ENCODE measurements at places on chromosomes 6 and 20.

DNA sequence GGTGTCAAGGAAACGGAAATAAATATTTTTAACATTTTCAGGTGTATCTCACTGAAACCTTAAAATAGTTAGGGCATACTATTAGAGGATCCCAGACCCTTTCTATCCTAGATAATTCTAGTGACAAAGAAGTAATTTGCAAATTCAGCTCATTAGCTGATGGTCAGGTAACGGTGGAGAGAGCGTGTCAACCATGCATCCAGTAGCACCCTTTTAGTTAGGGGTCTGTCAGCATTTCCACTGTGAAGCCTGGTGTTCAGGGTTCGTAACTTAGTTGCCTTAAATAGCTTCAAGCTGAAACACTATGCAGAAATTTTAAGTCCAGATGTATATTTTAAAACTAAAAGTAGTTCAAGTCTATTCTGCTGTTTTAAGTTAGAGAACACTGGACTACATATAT lies 48.5 kb upstream of the SUPT3H start:
- DNase-seq, result no peak

DNA sequence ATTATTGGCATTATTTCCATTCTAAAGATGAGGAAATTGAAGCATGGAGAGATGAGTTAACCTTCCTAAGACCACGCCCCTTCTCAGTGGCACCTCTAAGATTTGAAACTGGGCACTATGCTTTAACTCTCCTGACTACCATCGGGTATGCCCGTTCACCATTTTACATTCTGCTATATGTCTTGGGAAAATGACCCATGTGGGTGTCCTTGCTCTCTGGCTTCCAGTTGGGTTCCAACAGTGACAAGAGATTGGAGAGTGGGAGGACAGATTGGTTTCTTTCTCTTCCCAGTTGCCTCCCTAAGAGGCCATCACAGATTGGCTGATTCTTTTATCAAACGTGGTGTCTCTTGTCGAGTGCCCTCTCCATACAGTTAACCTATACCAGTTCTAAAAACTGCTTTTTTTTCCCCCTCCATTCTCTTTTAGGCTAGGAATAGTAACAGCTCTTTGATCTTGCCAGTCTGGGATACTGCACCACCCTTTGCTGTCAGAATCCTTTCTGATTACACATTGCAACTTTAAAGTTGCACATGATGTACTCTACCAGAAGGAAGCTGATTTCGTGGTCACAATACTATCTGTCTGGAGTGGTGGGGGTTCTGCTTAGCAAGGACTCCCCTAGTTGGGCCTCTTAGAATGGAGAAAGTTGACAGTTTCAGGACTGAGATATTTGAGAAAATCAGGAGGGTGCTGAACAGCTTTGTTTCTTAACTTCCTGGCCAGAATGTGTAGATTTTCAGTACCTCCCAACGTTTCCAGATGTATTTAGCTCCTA lies 88.0 kb upstream of the ELOVL5 start:
- DNase-seq, result peak; percentile 86

- no peak for DNase-seq
Measured at GRCh38 chr6:31202259-31203166, 32.0 kb upstream of the POU5F1 start.

- no peak for DNase-seq
Measured at GRCh38 chr20:61695741-61696140, 369.9 kb downstream of the TAF4 start.

- no peak for DNase-seq
Measured at GRCh38 chr6:25194172-25194678, 84.9 kb upstream of the CARMIL1 start.

GRCh38 chr6:135811170-135811569 lies 40.3 kb upstream of the PDE7B start:
- no peak for DNase-seq

GRCh38 chr6:67680297-67680932 lies 954.7 kb upstream of the ADGRB3 start:
- no peak for DNase-seq

- no peak for DNase-seq
Measured at GRCh38 chr20:52234302-52235045, 42.9 kb upstream of the ZFP64 start.

GRCh38 chr20:13995086-13995665 lies at the start of gene MACROD2:
MACROD2 (plus strand) TSS chr20:13995516.
- peak; percentile 83 for DNase-seq

- DNase-seq, result no peak
Measured at GRCh38 chr6:126113261-126113660, 126.9 kb downstream of the TRMT11 start.

- no peak for DNase-seq
Measured at GRCh38 chr6:89273816-89274215, 41.3 kb downstream of the GABRR2 start.

GRCh38 chr6:12315292-12316081 lies 25.3 kb downstream of the EDN1 start:
- no peak for DNase-seq

- DNase-seq, result no peak
Measured at GRCh38 chr6:148893073-148893472, 146.2 kb downstream of the UST start.

GRCh38 chr6:143068001-143068400 lies 7.3 kb downstream of the AIG1 start:
- DNase-seq, result no peak

- no peak for DNase-seq
Measured at GRCh38 chr6:150163970-150164369, 21.1 kb downstream of the PPP1R14C start.

DNA sequence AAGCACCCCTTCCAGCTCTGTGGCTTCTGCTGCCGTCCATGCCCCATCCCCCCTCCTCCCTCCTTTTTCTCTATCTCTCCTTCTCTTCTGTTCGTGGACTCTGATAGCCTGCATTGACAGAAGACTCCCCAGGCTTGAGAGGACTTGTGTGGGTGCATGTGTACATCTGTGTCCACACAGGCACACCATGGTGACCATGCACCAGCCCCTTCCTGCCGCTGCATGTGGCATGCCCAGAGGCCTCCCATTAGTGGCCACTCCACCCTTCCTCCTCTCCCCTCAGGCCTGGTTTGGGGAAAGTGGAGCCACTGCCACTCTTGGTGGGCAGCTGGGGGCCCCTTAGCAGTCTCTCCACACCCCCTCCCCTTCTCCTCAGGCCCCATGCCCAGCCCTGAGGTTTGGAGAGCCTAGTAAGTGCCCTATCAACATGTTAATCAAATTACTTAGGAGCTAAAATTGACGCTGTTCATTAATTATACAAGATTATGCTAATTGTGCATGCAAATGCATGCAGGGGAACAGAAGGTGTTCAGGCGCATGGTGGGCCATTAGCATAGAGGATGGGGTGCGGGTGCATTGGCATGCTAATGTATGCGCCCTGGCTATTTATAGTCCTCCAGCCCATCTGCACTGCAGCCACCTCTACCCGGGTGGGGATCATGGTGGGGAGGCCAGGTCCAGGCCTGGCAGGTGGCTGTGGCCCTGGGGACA lies 45.9 kb downstream of the EBF4 start:
- DNase-seq, result no peak

- DNase-seq, result no peak
Measured at GRCh38 chr20:40776466-40777457, 87.7 kb upstream of the MAFB start.

- no peak for DNase-seq
Measured at GRCh38 chr20:1396702-1397101, 3.8 kb upstream of the FKBP1A start.

DNA sequence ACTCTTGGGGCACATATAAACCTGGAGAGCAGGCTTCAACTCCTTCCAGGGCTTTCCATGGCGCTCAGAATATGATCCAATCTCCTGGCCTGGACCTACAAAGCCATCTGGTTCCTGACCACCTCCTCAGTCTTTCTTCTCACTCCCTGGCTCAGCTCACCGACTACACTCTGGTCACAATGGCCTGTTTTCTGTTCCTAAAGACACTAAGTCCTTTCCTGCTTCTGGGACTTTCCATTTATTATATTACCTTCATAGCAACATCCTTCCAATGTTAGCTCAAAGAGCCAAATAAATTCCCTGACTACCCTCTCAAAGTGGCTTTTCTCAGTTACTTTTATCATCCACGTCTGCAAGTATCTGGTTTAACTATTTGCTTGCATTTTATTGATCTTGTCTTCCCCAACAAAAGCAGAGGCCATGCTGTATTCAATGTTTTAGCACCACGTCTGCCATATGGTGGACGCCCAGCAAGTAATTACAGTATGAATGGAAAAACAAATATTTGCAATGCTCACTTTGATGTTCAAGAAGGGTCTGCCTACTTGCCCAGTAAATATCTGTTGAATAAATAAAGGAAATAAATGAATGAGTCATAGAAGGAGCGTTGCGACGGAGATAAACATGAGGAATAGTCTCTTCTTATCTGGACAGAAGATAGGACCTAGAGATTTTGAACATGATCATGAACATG lies 328.4 kb downstream of the ESR1 start:
- no peak for DNase-seq

GRCh38 chr20:53750827-53751619 lies 157.4 kb upstream of the ZNF217 start:
- no peak for DNase-seq

GRCh38 chr20:1449370-1449769 lies 17.3 kb downstream of the NSFL1C start:
- no peak for DNase-seq
